ENCODE measurements at places on chromosomes 13 and 19.
A peak's percentile ranks its signal among the peaks of the same experiment; 100 is the strongest.

GRCh38 chr13:53174545-53174944, 145.9 kb downstream of the OLFM4 start:
- DNase-seq = no peak

- DNase-seq = peak; percentile 57
Measured at GRCh38 chr13:43269037-43269481, 245.7 kb downstream of the DNAJC15 start.

GRCh38 chr13:40651866-40652587, 14.4 kb downstream of the FOXO1 start:
- no peak for DNase-seq

GRCh38 chr19:2500841-2501261, 24.9 kb downstream of the GADD45B start:
- no peak for DNase-seq

DNA sequence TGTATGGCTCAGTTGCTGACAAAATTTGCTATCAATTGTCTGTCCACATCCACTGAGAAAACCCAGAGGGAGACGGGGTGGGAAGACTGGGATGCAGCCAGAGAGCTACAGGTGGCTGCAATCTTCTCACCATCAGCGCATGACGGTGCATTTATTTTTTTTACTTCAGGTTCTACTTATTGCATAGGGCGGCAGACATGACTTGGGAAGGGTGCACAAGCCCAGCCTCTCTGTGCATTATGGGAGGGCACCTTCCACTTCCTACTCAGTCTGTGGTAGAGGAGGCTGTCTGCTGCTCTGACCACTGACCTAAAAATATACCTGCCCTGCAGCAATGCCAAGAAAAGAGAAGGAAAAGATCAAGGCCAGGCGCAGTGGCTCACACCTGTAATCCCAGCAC, 73.1 kb downstream of the ABCC4 start:
- DNase-seq = no peak

- DNase-seq = peak; percentile 94
Measured at GRCh38 chr19:47107202-47107952, 6.2 kb downstream of the ZC3H4 start.

DNA sequence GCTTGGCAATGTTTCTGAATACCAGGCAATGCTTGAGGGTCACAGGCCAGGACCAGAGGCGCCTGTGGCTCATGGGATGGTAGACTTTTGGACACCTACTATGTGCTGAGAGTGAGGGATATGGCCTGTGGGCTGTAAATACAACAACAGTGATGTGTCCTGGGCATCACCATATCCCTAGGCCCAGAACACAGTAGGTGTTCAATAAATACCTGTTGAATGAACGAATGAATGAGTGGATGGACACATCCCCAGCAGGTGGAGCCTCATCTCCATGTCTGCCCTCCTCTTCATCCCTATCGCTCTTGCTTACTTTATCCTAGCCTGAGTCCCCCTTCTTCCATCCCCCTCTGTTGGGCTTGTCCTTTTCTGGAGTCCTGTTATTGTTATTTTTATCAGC, 16.5 kb upstream of the NANOS2 start:
- no peak for DNase-seq

DNA sequence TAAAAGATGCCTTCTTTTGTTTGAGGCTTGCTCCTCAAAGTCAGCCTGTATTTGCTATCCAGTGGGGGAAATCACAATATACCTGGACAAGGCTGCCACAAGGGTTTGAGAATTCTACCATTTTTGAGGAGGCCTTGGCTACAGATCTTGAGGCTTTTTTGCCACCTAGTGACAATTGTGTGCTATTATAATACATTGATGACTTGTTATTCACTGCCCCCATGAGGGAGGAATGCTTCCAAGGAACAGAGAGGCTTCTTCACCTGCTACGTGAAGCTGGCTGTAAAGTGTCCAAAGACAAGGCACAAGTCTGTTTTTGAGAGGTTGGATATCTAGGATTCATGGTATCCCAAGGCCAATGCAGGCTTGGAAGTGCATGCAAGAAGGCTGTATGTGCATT, 72.5 kb downstream of the ZNF708 start:
- DNase-seq = peak; percentile 3

GRCh38 chr19:13817018-13817614, 21.9 kb downstream of the ZSWIM4 start:
- no peak for DNase-seq

DNA sequence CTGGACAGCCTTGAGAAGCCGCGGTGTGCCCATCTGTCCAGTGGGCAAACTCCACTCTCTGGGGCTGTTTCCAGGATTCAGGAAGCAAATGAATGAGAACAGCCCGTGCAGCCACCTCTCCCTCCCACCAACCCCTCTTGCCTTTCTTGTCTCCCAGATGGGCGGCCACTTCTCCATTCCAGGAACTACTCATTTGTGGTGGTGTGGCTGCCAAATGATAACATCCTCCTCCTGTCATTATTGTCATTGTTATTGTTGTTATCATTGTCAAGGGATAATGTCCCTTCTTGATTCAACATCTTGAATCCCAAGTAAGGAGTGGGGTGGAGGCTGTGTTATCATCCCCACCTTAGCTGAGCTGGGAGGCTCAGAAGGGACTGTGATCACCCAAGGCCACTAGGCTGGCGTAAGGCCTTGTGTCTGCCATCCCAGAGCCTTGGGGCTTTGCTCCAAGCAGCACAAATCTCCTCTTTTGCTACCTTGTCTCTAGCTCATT, 1.6 kb downstream of the DNM2 start:
- no peak for DNase-seq

GRCh38 chr19:10517760-10518443, 655 bp upstream of the S1PR5 start:
- peak; percentile 65 for DNase-seq

DNA sequence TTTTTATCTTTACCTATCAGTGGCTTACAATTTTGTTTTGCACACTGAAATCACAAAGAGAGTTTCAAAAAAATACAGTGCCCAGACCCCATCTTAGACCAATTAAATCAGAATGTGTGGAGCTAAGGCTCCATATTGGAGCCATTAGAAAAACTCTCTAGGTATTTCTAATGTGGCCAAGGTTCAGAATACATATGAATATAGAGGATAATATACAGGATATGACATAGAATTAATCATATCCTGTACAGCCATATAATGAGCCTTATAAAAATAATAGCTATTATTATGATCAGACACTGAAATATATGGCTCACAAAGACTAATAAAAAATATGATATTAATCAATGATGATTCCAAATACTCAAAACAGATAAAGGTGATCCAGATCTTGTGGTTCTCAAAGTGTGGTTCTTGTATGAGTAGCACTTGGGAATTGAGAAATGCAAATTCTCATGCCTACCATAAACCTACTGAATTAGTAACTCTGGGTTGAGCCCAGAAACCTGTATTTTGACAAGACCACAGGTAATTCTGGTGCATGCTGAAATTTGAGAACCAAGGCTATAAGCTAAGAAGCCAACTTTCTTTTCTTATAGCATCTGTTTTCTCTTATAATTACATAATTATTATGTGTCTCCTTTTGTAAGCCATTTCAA, 408.0 kb downstream of the DIAPH3 start:
- DNase-seq = no peak

DNA sequence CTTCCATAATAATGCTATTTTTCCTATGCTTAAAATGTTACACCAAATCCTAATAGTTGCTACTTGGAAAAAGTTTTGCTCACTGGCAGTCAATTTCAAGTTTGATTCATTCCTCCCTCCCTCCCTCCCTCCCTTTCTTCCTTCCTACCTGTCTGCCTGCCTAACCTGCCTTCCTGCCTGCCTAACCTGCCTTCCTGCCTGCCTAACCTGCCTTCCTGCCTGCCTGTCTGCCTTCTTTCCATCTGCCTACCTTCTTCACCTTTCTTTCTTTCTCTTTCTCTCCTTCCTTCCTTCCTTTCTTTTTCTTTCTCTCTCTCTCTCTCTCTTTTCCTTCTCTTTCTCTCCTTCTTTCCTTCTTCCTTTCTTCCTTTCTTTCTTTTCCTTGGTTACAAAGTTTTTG, 418.7 kb downstream of the PCDH9 start:
- no peak for DNase-seq

DNA sequence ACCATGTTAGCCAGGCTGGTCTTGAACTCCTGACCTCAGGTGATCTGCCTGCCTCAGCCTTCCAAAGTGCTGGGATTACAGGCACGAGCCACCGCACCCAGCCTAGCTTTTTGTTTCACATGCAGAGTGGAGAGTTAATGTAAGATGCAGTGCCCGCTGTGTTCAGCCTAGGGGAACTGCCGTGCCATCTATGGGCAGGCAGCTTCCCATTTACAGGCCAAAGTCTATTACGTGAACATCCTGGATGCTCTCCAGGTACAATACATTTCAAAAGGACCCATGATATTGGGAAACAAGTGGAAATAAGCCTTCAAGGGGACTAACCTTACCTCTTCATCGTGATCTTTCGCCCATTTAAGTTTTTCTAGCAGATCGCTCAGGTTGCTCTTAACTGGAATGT, 10.1 kb downstream of the POGLUT2 start:
- no peak for DNase-seq

DNA sequence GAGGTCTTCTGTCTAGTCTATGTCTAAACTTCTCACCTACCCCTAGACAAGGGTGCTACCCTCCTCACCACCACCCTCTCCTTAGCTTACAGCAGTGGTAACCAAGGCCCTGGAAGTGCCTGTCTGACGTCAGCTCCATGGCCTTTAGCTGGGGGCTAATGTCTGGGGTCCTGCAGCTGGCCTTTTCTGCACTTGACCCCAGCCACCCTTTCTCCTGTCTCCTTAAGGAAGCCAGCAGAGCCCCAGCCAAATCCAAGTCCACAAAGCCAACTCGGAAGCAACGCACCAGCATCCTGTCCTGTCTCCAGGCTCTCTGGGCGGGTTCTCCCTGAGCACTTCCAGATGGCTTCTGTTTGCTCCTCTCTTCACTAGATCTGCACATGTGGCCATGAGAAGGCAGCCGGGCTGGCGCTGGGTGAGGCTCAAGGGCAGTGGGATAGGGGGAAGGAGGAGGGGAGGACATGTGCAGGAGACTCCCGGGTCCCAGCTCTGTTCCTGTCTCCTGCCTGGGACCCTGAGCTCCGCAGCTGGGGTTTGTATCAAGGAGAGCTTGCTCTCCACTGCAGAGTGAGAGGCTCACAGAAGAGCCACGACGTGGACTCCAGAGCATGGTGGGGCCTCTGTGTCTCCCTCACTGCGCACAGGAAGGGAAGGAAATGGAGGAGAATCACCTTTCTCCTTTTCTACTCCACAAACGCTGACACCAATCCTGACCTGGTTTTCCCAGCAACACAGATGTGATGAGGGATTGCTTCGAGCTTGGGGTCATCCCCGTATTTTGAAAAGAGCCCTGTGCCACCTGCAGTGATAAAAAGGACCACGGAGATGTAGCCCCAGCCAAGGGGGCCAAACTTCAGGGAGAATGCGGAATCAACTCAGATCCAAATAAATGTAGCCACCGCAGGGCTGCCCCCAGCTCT, 204.2 kb downstream of the USP12 start:
- DNase-seq = no peak

DNA sequence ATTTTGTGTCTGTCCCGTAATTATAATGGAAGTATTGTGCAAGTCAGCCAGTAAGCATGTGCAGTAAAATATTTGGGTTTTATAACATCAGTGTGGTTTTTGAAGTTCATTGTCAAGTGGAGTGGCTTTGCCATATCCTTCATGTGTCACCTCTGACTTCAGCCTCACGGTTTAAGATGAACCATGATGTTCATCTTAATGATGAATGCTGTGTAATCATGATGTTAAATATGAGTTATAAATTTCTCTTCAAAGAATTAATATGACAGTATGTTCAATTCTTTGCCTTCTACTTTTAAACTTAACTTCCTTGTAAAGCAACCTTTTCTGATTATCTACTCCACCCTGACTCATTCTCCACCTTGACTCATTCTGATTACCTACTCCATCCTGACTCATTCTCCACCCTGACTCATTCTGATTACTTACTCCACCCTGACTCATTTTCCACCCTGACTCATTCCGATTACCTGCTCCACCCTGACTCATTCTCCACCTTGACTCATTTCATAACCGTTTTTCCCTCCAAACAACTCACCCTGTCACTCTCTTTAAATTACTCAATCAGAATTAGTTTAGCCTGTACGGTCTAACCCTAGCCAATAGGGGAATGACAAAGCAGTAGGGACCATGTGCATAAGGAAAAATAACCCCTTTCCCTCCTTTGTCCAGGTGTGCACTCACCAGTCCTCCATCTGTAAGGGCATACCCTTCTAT, 50.3 kb upstream of the ANKRD10 start:
- DNase-seq = peak; percentile 50

- no peak for DNase-seq
Measured at GRCh38 chr13:23411706-23412105, 21.8 kb downstream of the SACS start.

- no peak for DNase-seq
Measured at GRCh38 chr13:26978081-26978860, 193.3 kb downstream of the USP12 start.

GRCh38 chr13:19239114-19239860, 57.7 kb upstream of the TUBA3C start:
- DNase-seq = no peak

- no peak for DNase-seq
Measured at GRCh38 chr13:48233889-48234488, 983 bp downstream of the ITM2B start.

DNA sequence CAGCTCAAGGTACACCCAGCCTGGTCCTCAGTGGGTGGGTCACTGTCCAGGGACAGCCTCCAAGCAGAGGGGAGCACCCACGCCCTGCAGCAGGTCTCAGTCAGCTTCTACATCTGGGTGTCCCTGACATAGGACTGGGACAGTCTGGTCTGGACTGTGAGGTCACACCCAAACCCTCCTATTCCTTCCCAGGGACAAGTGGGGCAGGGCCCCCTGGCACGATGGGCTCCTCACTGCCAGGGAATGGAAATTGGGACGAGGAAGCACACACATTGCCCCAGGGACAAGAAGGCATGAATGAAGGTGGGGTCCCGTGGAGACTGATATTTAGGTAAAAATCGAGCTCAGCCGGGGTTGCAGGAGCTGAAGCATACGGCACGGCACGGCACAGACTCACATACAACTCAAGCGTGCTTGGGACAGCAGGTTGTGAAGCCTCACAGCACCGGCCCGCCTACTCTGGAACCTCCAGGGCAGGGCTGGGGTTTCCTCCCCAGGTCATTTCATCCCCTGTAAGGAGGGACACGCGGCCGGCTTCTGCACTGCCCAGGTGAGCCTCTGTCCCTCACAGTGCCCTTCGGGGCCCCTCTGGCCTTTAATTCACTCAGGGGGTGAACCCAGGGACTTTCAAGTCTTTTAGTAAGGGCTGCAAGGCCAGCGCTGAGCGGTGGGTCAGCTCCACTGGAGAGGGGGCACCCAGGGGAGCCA, 3.5 kb downstream of the PNMA8B start:
- no peak for DNase-seq

DNA sequence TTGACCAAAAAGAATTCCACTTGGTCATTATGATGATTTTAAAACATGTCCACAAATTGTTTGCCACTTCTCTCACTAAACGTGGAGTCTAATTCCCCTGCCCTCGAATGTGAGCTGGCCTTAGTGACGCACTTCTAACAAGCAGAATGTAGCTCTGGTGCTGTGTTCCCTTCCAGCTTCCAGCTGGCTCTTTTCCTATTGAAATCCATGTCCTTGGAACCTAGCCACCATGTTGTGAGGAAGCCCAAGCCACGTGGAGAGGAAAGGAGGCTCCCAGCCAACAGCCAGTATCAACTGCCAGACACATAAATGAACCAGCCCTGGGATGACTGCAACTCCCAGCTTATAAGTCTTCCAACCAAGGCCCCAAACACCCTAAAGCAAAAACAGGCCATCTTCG, 23.6 kb upstream of the CEBPA start:
- no peak for DNase-seq

- DNase-seq = no peak
Measured at GRCh38 chr13:47893527-47893926, 107.5 kb downstream of the SUCLA2 start.

- no peak for DNase-seq
Measured at GRCh38 chr19:35293363-35293739, 1.4 kb downstream of the MAG start.

- DNase-seq = no peak
Measured at GRCh38 chr13:29931696-29932095, 81.3 kb upstream of the UBL3 start.
